ENCODE measurements at places on chromosomes 4 and X.

DNA sequence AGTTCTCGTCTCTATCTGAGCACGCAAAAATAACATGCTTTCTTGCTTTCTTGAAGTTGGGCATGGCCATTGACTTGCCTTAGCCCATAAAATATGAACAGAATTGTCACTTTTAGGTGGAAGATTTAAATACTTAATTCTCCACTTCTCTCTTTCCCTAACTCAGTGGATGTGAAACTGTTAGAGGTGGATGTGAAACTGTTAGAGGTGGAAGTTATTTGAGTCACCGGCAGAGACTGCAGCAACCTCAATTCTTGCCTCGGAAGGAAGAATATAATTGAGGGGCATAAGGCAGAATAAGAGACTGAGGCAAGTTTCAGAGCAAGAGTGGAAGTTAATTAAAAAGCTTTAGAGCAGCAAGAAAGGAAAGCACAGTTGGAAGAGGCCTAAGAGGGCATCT lies 2.8 kb upstream of the PARM1 start:
- DNase-seq: no peak

DNA sequence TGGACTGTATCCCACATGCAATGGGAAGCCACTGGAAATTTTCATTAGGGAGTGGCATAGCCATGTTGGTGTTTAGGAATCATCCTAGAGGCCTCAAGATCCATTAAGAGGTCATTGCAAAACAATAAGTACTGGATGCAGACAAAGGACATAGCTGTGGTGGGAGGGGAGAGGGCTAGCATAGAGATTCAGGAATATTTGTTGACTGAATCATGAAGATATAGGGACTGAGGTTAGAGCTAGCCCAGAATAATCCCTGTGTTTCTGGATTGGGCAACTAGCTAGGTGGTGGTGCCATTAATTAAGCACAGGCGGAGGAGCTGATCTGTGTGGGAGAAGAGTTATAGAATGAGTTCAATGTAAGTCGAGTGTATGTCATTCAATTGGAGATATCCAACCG lies 135.0 kb downstream of the RAB28 start:
- no peak for DNase-seq

- DNase-seq: no peak
Measured at GRCh38 chr4:113141901-113142346, 92.5 kb downstream of the ANK2 start.

DNA sequence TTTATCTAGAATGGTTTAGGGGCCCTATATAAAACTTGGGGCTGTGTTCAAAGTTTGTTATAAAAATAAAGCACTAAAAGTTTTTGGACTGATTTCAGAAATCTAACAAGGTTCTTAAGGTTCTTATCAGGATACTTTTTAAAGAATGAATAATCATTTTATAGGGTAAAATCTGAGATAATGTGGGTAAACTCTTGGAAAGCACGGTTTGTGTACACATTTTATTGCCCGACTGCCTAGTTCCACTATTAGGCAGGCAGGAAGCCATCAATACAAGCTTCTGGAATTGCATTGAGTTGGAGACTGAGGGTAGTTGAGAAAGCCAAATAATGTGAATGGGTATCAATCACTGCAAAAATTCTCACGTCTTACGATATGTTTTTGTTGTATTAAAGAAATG lies 331.0 kb upstream of the PITX2 start:
- DNase-seq: no peak

DNA sequence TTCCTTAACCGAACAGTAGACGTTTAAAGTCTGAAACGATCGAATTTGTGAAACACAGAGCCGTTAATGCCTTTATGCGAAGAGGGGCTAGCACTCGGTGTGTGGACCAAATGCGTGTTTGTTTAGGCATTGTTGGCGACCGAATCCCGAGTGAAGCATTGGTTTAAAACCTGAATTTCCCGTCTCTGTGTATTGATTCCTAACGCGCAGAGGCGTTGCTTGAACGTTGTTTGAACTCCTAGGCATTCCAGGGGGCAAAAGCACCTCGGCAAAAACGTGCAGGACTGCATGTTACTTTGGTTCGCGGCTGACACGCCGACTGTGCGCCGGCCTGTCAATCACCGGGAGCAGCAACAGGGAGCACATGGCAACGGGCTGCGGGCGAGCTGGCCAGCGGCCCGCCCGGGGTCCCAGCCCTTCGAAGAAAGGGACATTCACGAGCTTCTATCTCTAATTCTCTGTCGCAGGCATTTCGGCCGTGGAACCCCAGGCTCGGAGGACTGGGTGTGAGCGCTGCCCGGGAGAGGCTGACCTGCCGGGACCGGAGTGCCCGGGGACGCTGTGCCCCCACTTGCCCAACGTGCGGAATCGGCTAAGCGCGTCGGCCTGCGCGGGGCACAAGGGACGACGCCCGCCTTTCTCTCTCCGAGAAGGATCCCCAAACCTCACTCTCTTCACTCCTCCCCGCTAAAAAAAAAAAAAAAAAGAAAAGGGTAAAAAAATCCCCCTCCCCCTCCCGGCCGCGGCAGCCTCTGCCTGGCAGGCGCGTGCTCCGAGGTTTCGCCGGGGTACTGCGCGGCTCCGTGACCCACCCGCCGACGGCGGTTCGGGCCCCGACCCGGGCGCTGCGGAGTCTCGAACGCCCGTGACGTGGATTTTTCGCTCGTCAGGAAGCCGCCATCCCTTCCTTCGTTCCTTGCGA lies 810 bp downstream of the SPRY1 start:
- peak; percentile 46 for DNase-seq

DNA sequence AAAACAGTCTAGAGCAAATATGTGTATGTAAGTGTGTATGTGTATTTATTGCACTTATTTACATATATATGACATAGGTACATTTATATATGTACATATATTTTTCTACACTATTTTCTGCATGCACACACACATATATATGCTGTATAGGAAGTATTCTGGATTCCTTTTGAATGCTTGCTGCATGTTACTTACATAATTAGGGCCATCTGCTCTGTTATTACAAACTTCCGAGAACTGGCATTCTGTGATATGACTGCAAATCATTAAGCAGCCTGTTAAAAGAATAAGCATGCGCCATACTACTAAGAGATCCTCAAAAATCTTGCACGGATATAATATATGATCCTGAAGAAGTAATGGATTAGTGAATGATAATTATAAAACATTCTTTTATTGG lies 1157.6 kb upstream of the TENM3 start:
- DNase-seq: no peak

DNA sequence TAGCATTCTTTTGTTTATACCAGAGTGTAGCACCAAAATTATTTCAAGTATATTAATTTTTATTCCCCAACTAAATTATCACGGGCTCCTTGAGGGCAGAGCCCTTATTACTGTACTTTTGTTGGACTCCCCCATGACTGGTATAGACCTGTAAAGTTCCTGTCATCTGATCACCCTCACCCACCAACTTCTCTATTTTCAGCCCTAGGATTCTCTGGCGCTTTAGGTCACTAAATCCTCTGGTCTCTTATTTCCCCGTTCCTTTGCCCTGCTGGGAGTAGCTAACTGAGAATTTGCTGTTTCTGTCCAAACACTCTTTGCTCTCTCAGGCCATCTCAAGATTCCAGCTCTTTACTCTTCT lies 3.2 kb upstream of the XKRX start:
- DNase-seq: no peak

GRCh38 chr4:155530290-155530689 lies 136.4 kb upstream of the GUCY1A1 start:
- DNase-seq: no peak

All from stimulated activated CD8-positive, alpha-beta memory T cell treated with anti-CD3 and anti-CD28 coated beads, Interleukin-15, amount 100 ng/mL, for 48 hours (primary cell).